ENCODE measurements at places on chromosomes 2 and 18. TPM values are rescaled to one million over a fixed set of nuclear protein-coding genes. Genes with fewer than 3 reads are reported as not detected.

GRCh38 chr2:109529532-109530449 lies 84.0 kb downstream of the SEPTIN10 start:
- no peaks in the 10 kb centered on the region for H3K4me1 ChIP-seq
- peaks cover 12% of the 10 kb centered on the region for H3K27me3 ChIP-seq
- no peak overlapping the region for H3K27ac ChIP-seq
- no peak overlapping the region for H3K4me3 ChIP-seq
- H3K36me3 ChIP-seq: no peaks in the 10 kb centered on the region
- DNase-seq: no peak

DNA sequence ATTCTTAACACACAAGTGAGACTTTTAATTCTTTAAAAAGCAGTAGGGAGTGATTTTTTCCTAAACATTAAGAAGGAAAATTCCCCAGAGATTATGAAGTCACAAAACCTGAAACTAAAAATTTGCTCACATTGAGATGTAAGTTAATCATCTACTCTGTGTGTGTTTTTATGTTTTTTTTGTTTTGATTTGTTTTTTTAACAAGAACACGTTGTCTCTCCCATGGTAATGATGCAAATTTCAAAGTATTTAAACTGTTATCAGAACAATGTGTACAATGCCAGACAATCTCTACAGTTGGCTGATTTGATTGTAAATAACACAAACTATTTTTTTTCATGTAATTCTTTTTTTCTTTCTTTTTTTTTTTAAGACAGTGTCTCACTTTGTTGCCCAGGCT lies 71.5 kb downstream of the COLEC12 start:
- H3K36me3 ChIP-seq: no peaks in the 10 kb centered on the region
- no peaks in the 10 kb centered on the region for H3K27me3 ChIP-seq
- no peaks in the 10 kb centered on the region for H3K4me1 ChIP-seq

Gene MYOM1
- total RNA-seq: 0.90 TPM

DNA sequence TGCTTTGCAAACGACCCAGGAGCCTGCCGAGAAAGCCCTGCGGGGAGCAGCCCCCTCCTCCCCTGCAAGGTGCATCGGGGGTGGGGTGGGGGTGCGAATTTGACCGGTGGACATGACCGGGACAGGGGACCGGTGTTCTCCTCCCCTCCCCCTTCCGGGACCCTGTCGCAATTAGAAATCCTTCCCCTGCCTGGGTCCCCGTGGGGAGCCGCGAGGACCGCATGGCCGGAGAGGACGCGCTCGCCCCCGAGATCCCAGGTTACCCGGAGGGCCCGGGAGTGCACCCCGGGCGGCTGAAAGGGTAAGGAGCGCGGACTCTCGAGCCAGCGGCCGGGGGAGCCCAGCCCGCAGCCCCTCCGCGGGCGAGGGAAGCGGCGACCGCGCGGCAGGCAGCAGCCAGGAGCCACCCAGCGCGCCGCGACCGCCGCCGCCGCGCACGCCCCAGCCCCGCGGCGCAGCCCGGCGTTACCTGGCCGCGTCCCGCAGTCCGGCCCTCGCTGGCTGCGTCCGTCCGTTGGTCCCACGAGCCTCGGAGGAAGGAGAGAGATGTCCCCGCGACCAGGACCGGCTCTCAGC lies 482 bp downstream of the DLGAP1 start:
- H3K27me3 ChIP-seq: peaks cover 20% of the 10 kb centered on the region
- DNase-seq: no peak
- peaks cover 5% of the 10 kb centered on the region for H3K36me3 ChIP-seq
- H3K4me3 ChIP-seq: no peak overlapping the region
- no peak overlapping the region for H3K27ac ChIP-seq
- peaks cover 2% of the 10 kb centered on the region for H3K4me1 ChIP-seq

DNA sequence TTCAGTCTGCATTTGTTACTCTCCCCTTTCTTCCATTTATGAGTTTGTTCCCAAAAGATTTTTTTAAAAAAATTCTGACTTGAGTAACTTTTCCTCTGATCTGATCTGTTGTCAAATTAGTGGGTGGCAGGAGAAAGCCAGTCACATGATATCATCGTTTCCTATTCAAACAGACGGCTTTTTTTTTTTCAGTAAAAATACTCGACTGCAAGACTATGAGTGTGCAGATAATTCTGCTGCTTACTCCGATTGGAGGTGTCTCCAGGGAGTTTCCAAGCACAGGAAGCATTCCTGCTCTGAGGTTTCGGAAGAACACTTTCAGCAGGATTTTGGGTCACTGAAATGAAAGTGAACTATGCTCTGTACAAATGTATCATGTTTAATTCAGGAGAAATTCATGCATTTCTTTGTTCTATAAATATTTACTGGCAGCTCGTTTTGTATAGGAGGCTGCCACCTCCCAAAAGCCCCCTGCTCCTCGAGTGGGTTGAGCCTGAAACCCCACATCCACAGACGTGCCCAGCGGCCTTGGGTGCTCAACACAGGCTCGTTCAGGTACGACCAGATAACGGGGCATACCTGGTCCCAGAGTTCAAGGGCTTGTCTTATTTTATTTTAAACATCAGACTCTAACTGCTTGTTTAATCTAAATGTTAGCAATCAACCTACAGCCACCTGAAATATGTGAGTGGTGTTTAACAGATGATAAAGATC lies 126.9 kb upstream of the ZNF516 start:
- H3K4me3 ChIP-seq: no peak overlapping the region
- H3K27me3 ChIP-seq: peaks cover 28% of the 10 kb centered on the region
- no peak overlapping the region for H3K27ac ChIP-seq
- peaks cover 4% of the 10 kb centered on the region for H3K4me1 ChIP-seq
- no peaks in the 10 kb centered on the region for H3K36me3 ChIP-seq
- no peak for DNase-seq

Gene SP140
- total RNA-seq: 151 TPM

DNA sequence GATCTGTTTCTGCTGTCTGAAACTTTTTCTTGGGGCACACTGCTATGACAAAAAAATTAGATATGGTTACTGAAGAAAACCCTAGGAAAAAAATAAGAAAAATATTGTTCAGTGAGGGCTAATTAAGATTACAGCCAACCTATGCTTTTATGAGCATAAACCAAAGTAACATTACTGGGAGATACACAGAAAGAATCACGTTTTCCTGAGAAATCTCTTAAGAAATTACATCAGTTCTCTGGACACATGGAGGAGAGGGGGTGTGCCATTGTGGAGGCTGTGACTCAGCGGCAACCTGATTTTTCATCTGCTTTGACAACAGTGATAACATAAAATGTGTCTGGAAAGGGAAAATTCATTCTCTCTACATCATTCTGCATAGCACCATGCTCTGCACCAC lies 13.4 kb upstream of the NMI start:
- H3K4me1 ChIP-seq: peaks cover 1% of the 10 kb centered on the region
- H3K27ac ChIP-seq: no peak overlapping the region
- no peak overlapping the region for H3K4me3 ChIP-seq
- peaks cover 4% of the 10 kb centered on the region for H3K27me3 ChIP-seq
- no peaks in the 10 kb centered on the region for H3K36me3 ChIP-seq

DNA sequence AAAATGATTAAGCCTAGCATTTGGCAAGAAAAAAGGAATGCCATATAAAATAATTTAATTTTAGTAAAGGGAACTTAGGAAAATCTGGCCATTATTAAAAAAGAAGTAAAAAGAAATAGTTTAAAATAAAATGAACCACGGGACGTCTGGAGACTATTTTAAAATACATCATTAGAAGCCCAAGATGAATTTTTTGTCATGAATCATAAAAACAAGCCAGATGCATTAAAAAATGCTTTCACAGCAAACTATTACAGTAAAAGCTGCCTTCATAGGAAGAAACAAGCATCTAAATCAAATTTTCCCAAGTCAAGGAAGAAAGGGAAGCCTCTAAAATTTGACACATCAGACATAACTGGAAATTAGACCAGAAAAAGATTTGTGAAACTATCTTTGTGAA lies 33.0 kb downstream of the COL5A2 start:
- H3K4me1 ChIP-seq: no peaks in the 10 kb centered on the region
- H3K4me3 ChIP-seq: no peak overlapping the region
- no peaks in the 10 kb centered on the region for H3K36me3 ChIP-seq
- no peaks in the 10 kb centered on the region for H3K27me3 ChIP-seq

DNA sequence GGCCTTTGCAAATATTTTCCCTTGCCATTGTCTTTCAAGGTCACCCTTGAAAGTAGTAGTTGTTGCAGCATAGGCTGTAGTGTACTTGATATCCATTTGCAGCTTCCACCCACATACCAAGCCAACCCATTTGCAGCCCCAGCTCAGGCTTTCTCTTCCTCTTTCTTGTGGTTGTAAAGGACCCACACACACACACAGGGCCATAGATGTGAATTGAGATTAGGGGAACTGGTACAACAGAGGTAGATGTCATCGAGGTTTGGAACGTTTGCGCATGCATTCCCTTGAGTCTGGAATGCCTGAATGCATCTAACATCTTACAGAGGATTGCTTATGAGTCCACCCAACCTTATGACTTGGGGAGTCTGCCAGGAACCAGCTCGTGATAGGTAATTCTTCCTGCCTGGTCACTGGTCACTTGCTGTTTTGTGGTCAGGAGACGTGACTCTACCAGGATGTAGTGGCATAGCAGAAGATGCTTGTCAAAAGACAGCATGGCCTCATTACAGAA lies 91.9 kb downstream of the MRPS9 start:
- no peaks in the 10 kb centered on the region for H3K36me3 ChIP-seq
- H3K27ac ChIP-seq: no peak overlapping the region
- H3K4me3 ChIP-seq: no peak overlapping the region
- DNase-seq: no peak
- no peaks in the 10 kb centered on the region for H3K4me1 ChIP-seq

DNA sequence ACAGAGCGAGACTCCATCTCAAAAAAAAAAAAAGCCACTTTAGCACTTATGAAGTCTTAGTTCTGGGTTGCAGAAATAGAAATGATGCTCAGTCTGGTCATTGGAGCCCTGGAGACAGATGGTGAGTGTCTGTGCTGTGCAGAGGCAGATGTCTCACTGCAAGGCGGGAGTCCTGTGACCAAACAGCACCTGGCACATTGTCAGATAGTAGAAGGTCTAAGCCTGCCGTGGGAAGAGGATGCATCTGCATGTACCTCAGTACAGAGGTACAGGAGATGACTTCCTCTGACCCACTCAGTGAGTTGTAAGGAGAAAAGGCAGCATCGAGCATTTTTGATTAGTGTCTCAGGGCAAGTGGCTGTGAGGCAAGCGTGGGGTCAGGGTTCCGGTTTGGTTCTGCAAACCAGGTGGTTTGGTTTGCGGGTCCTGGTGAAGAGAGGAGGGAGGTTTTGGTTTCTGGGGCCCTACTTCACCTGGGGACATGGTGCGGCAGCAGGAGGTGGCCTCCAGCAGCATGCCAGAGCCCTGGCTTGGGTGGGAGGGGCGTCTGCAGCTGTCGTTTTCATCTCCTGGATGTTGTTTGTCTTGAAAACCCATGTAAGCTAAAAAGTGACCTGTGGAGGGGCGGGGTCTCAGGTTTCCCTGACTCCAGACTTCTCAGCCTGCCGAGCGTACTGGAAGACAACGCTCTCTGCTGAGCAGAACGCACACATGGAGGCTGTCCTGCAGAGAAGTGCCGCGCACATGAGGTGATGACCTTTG lies 3.8 kb downstream of the RBFA start:
- no peaks in the 10 kb centered on the region for H3K27me3 ChIP-seq
- peaks cover 44% of the 10 kb centered on the region for H3K36me3 ChIP-seq
- H3K4me3 ChIP-seq: no peak overlapping the region

- H3K4me3 ChIP-seq: no peak overlapping the region
- no peaks in the 10 kb centered on the region for H3K36me3 ChIP-seq
- H3K4me1 ChIP-seq: no peaks in the 10 kb centered on the region
- H3K27me3 ChIP-seq: no peaks in the 10 kb centered on the region
- H3K27ac ChIP-seq: no peak overlapping the region
Measured at GRCh38 chr2:166179201-166179600, 51.4 kb upstream of the SCN1A start.

Gene KCTD1
- 3.2 TPM for total RNA-seq

DNA sequence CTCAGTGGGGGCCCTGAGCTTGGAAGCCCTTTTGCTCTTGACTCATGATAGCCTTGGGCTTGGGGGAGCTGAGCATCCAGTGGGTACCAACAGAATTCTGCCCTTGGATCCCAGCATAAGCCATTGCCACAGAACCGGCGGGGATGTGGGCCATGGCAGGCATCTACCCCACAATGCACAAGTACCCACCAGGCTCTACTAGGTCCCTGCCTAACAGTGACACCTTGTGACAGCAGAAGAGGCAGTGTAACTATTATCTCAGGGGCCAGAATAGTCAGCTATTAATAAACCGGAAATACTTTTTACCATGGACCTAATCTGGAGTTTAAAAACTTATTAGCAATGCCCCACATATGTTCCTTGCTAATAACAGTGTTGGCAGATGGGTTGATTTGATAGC lies 397.2 kb downstream of the TMEM182 start:
- DNase-seq: no peak
- H3K27me3 ChIP-seq: no peaks in the 10 kb centered on the region
- no peak overlapping the region for H3K4me3 ChIP-seq
- no peaks in the 10 kb centered on the region for H3K4me1 ChIP-seq
- H3K27ac ChIP-seq: no peak overlapping the region

- H3K4me3 ChIP-seq: no peak overlapping the region
- H3K27me3 ChIP-seq: peaks cover 4% of the 10 kb centered on the region
- H3K4me1 ChIP-seq: no peaks in the 10 kb centered on the region
- no peak overlapping the region for H3K27ac ChIP-seq
- H3K36me3 ChIP-seq: no peaks in the 10 kb centered on the region
Measured at GRCh38 chr2:71538656-71539265, 85.4 kb downstream of the DYSF start.

GRCh38 chr2:232111551-232111950 lies 150.0 kb downstream of the DIS3L2 start:
- no peak overlapping the region for H3K27ac ChIP-seq
- no peaks in the 10 kb centered on the region for H3K27me3 ChIP-seq

GRCh38 chr2:171966235-171966634 lies 33.5 kb upstream of the METAP1D start:
- H3K4me3 ChIP-seq: no peak overlapping the region
- H3K27me3 ChIP-seq: no peaks in the 10 kb centered on the region
- DNase-seq: no peak
- H3K36me3 ChIP-seq: peaks cover 18% of the 10 kb centered on the region
- no peak overlapping the region for H3K27ac ChIP-seq

GRCh38 chr2:222289278-222290160 lies 9.3 kb downstream of the PAX3 start:
- no peak for DNase-seq
- H3K27me3 ChIP-seq: peaks cover 80% of the 10 kb centered on the region
- H3K36me3 ChIP-seq: no peaks in the 10 kb centered on the region
- H3K4me1 ChIP-seq: peaks cover 9% of the 10 kb centered on the region
- H3K27ac ChIP-seq: no peak overlapping the region
- no peak overlapping the region for H3K4me3 ChIP-seq

Gene CHRNA1
- total RNA-seq: not detected

- no peak for DNase-seq
- H3K4me3 ChIP-seq: no peak overlapping the region
- peaks cover 8% of the 10 kb centered on the region for H3K27me3 ChIP-seq
- H3K27ac ChIP-seq: no peak overlapping the region
- H3K36me3 ChIP-seq: no peaks in the 10 kb centered on the region
Measured at GRCh38 chr2:239024226-239024625, 176.3 kb downstream of the TWIST2 start.

- peak overlapping the region; percentile 88 for H3K4me3 ChIP-seq
- no peaks in the 10 kb centered on the region for H3K27me3 ChIP-seq
- H3K27ac ChIP-seq: no peak overlapping the region
- no peak for DNase-seq
- H3K4me1 ChIP-seq: peaks cover 52% of the 10 kb centered on the region
Measured at GRCh38 chr2:240558236-240558761, 511 bp upstream of the ANKMY1 start.

GRCh38 chr2:26521054-26521912 lies 43.4 kb upstream of the OTOF start:
- DNase-seq: peak; percentile 22
- peaks cover 15% of the 10 kb centered on the region for H3K4me1 ChIP-seq
- H3K27me3 ChIP-seq: no peaks in the 10 kb centered on the region
- H3K4me3 ChIP-seq: no peak overlapping the region

- no peaks in the 10 kb centered on the region for H3K27me3 ChIP-seq
- H3K4me1 ChIP-seq: no peaks in the 10 kb centered on the region
Measured at GRCh38 chr2:30656079-30656478, 151.2 kb downstream of the CAPN13 start.

Gene CYP27C1
- total RNA-seq: not detected

Measured in activated CD4-positive, alpha-beta memory T cell treated with anti-CD3 and anti-CD28 coated beads for 36 hours (primary cell).